ENCODE measurements at places on chromosomes 4 and X.

DNA sequence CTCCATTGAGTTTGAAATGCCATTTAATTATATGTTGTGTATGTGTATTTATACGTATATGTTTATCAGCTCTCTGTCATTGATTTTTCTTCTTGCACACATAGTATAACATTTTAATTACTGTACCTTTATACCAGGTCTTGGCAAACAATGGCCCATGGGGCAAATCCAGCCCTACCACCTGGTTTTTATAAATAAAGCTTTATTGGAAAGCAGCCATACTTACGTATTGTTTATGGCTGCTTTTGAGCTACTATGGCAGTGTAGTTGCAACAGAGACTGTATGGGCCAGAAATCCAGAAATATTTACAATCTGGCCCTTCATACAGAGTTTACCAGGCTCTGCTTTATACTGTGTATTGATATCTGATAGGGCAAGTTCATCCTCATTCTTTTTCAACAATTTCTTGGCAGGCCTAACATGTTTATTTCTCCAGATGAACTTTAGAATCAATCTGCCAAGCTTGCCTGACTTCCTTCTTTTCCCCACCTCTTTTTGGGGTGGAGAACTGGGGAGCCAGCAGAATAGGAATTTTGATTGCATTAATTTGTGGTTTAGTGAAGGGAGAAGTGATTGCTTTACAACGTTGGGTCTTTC, 15.8 kb downstream of the DCUN1D4 start:
- no peak for DNase-seq

DNA sequence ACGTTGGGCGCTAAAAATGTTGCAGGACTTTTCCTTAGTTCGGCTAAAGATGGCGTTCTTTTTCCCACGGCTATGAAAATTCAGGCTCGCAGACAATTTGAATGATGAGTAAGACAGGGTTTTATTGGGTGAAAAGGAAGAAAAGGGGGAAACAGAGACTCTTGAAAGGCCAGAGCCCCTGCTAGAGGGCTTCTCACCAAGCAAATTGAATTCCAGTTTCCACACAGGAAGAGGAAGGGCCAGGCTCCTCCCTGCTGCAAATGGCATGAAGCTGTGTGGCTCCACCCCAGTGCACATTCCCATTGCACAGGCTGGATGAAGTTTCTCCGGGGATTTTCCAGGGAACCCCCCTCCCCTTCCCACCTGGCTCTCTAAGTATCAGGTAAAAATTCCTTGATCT, 210.9 kb downstream of the KLHL4 start:
- no peak for DNase-seq

DNA sequence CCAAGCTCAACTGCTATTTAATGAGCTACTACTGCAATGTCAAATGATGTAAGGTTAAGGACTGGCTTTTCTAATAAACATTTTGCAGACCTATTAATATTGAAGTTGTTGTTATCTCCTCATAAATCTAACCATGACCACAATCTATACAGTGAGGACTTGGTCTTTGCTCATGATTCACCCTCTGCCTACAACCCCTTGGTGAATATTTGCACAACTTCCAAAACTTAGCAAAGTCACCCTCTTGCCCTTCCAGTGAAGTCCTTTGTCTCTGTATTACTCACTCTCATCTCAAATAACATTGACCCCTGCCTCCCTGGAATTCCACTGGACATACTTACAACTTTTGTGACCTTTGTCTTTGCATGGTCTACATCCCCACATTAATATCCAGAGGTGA, 204.5 kb downstream of the KCNIP4 start:
- DNase-seq = no peak

DNA sequence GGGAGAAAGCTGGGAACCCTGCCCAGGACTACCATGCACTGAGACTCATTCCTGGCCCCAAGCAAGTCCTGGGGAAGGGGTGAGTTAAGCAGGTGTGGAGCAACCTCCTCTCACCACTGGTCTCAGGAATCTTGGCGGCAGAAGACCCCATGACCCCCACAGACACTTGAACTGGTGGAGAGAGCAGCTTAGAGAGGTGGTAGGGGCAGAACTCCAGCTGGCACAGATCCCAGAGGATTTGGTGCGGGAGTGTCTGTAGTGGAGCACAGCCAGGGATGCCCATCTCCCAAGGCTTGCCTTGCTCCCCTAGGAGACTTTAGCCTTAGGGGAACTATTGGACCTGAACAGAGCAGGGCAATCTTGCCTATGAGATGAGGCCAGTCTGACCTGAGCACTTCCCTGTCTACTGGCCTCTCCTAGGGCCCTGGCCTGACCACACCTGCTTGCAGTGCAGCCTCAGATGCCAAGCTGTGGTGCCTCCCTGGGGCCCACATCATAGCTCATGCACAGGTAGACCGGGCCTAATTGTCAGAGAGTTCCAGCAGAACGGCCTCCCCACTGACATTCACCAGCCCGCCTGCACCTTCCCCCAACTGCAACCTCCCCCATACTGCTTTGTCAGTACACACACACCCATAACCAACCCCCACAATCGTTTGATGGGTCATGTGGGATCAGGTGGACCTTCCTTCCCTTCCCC, 78.0 kb downstream of the NAA11 start:
- DNase-seq = no peak

DNA sequence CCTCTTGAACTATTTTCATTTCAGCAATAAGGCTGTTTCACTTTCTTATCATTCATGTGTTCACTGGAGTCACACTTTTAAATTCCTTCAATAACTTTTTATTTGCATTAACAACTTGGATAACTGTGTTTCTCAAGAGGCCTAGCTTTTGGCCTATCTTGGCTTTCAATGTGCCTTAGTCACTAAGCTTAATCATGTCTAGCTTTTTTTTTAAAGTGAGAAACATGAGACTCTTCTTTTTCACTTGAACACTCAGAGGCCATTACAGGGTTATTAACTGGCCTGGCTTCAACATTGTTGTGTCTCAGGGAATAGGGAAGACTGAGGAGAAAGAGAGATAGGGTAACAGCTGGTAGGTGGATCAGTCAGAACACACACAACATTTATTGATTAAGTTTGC, 64.0 kb upstream of the VCX2 start:
- no peak for DNase-seq

DNA sequence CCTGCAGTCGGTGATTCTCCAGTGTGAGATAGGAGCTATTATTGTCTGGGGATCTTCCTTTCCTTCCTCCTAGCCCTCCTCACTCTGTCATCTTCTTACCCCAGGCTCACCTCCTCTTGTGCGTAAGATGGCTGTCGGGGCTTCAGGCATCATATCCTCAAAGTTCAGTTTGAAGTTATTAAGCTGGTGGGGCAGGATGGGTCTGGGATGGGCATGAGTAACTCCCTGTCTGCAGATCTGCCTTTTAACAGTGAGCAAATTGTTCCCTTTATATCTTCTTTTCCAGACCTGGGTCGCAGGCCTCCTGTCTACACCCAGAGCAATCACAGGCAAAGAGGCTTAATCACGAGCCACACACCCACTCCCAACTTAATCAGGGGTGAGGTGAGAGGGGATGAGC, 900 bp upstream of the MTMR1 start:
- no peak for DNase-seq

DNA sequence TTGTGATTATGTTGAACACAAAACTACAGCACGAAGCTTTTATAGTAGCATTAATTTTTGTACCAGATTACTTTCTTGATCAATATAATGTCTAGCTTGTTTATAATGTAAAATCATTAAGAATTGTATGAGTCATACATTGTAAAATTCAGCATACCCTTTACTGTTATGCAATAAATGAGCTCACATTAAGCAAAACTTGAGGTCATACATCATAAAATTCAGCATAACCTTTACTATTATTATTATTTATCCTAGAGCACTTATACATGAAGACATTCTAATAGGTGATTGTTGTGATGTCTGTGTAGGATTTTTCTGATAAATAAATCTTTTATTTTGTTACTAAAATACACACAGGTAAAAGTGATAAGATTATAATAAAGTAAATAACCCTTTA, 49.4 kb downstream of the DTHD1 start:
- peak; percentile 64 for DNase-seq

- no peak for DNase-seq
Observed at GRCh38 chr4:189494407-189494806, 446.3 kb upstream of the FRG1 start.

DNA sequence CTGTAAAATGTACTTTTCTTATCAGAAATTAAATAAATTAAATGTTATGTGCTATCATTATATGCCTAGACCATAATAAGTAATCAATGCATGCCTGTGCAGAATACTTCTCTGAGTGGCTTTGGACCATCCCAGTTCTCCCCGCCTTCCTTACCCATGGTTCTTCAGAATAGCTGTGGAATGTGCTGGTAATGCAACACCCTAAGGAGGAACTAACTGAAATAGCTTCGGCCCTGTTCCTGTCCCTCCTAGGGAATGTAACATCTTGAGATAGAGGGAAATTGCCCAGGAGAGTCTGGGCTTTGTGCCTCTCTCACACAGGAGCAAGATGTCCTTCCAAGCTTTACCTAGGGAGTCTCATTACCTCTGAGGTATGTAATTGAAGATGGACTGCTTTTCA, 693.6 kb upstream of the HS3ST1 start:
- DNase-seq = peak; percentile 43

DNA sequence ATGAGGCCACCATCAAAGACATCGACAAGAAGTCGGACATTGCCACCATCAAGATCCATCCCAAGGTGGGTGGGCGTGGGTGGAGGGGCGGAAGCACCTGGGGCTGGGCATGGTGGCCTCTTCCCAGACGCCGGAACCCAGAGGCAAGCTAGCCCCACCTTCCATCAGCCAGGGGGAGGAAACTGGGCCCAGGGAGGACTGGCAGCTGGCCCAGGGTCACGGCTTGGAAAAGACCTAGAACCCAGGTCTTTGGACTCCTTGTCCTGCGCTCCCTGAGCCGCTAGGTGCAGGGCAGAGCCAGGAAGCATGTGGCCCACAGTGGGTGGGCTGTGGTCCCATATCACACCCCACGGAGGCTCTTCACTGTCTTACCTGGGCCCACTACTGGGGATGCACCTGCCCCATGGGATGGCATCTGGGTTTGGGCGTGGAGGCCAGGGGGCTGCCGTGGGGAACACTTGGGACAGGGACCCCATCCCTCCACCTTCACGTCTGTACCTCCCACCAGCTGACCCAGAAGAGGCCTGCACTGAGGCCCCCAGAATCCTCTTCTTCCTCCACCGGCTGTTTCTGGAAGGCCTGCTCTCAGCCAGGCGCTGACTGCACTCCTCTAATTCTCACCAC, 17.3 kb downstream of the HTRA3 start:
- no peak for DNase-seq

DNA sequence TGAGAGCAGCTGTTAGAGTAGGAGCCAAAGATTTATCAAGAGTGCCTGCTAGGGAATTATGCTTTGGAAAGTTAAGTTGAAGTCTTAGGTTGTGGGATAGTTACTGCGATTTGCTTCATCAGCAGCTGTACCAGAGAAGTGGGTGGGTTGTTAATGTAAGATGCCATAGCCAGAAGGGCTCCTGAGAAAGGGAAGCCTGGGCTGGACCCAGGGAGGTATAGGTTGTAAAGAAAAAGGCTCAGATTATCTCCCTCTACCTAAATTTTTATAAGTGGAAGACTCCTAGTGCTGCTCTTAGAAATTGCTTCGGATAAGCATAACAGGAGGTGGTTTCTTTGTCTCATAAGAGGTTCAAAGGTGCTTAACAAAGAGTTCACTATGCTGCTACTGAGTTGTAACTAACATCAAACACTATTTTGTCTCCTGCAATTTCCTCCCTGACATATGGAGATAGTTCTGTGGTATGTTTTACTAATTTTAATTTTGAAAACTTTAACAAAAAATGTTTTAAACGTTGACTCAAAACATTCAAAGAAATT, 356.9 kb downstream of the DTHD1 start:
- no peak for DNase-seq

GRCh38 chr4:7634661-7635251, 200.0 kb upstream of the PSAPL1 start:
- peak; percentile 83 for DNase-seq

DNA sequence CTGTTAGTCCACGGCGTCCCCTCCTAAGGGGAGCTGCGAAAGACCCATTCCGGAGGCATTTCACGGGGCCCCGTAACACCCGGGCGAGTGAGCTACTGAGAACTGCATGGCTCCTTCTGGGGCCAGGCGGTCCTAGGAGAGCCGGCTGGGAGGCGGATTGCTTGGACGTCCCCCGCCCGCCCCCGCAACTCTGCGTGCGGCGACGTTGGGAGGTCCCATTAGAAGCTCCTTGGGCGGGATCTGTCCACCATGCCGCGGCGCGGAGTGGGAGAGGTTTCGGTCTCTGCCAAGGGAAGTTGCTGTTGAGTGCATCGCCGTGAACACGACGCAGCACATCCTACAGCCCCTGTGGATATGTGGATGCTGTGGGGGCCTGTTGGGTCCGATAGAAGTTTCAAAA, 85.4 kb upstream of the IGFBP7 start:
- no peak for DNase-seq

- DNase-seq = no peak
Observed at GRCh38 chr4:171676555-171677215, 136.5 kb upstream of the GALNTL6 start.

DNA sequence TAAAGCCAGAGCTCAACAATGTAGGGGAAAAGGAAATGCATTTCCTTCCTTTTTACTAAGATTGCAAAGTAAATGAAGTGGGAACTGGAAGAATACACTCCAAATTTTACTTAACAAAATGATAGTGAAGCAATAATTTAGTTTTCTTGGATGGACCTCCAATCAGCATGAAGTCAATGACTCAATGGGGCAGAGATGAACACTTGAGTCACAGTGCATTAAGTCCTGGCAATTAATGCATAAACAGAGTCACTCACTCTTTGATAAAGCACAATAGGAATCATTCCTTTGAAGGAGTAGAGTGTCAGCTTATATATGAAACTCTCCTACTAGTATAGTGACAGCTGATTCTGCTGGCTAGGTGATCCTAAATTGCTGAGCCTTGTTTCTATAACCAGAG, 66.7 kb upstream of the FRAS1 start:
- DNase-seq = no peak

GRCh38 chr4:157143369-157143768, 67.4 kb downstream of the GLRB start:
- DNase-seq = peak; percentile 2

- DNase-seq = no peak
Observed at GRCh38 chr4:177964061-177964460, 521.8 kb upstream of the AGA start.

GRCh38 chr4:69095301-69095731, 958 bp upstream of the UGT2B7 start:
- DNase-seq = peak; percentile 6

- no peak for DNase-seq
Observed at GRCh38 chr4:149723065-149723464, 92.6 kb downstream of the IQCM start.

DNA sequence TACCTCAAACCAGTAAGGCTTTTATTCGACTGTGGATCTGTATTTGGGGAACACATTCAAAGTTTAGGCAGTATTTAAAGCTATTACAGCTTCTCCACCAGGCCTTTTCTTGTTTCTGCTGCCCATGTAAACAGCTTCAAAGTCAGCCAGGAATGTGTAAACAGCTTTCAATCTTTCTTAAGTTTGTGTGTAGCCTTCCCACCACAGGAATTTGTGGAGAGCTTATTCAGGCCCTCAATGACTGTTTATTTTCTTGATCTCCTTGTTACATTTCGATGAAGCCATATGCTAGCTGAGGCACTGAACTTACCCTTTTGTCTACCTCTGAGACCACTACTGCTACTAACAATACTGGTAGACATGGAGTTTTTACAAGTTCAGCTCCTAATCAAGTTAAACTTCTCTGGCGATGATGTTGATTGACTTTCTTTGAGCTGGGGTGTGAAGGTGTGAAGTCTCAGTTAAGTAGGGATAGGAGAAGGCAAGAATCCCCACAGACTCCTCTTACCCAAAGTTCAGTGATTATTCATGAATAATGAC, 72.6 kb downstream of the NWD2 start:
- DNase-seq = no peak
